ENCODE measurements at places on chromosomes 7 and 10. TPM values are rescaled to one million over a fixed set of nuclear protein-coding genes. Genes with fewer than 3 reads are reported as not detected.

DNA sequence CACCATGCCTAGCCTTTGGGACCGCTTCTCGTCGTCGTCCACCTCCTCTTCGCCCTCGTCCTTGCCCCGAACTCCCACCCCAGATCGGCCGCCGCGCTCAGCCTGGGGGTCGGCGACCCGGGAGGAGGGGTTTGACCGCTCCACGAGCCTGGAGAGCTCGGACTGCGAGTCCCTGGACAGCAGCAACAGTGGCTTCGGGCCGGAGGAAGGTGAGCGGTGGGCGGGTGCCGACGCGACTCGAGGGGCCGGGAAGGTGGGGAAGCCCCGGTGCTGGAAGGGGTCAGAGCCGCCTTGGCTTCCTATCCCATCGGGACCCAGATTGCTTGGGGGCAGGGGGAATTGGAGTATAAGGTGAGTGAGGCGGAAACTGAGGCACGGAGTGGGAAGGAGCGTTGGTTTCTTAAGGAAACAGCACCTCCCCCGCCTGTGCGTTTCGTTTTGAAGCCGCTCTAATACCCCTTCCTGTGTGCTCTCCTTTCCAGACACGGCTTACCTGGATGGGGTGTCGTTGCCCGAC lies 547 bp downstream of the DDIT4 start:
- peaks cover 32% of the 10 kb centered on the region for H3K4me1 ChIP-seq
- H3K4me3 ChIP-seq = peak overlapping the region; percentile 88
- H3K27ac ChIP-seq = peak overlapping the region; percentile 94
- no peak for DNase-seq
- H3K36me3 ChIP-seq = peaks cover 15% of the 10 kb centered on the region

- H3K27ac ChIP-seq = no peak overlapping the region
- H3K4me3 ChIP-seq = no peak overlapping the region
- peaks cover under 1% of the 10 kb centered on the region for H3K4me1 ChIP-seq
These were observed 39.5 kb downstream of the IL2RA start for GRCh38 chr10:6022660-6023059.

DNA sequence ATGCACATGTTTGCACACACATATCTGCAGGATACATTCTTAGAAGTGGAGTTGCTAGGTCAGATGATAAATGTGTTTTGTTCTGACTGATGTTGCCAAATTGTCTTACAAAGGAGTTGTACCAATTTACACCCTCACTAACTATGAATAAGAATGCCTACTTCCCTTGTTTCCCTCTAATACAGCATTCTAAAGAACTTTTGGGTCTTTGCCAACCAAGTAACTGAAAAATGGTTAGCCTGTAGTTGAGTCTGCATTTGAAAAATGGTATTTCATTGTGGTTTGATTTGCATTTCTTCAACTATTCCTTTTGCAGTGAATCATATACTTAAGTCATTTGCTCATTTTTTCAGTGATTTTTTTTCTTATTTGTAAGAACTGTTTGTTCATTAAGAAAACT lies 48.4 kb downstream of the TMEM26 start:
- no peaks in the 10 kb centered on the region for H3K27me3 ChIP-seq
- H3K36me3 ChIP-seq = no peaks in the 10 kb centered on the region
- no peak overlapping the region for H3K27ac ChIP-seq
- H3K4me1 ChIP-seq = no peaks in the 10 kb centered on the region

Gene ZNF488
- total RNA-seq = 0.44 TPM

Gene PPP1R17
- total RNA-seq = not detected

Gene MNX1
- total RNA-seq = not detected

Gene OGDHL
- total RNA-seq = 0.55 TPM

DNA sequence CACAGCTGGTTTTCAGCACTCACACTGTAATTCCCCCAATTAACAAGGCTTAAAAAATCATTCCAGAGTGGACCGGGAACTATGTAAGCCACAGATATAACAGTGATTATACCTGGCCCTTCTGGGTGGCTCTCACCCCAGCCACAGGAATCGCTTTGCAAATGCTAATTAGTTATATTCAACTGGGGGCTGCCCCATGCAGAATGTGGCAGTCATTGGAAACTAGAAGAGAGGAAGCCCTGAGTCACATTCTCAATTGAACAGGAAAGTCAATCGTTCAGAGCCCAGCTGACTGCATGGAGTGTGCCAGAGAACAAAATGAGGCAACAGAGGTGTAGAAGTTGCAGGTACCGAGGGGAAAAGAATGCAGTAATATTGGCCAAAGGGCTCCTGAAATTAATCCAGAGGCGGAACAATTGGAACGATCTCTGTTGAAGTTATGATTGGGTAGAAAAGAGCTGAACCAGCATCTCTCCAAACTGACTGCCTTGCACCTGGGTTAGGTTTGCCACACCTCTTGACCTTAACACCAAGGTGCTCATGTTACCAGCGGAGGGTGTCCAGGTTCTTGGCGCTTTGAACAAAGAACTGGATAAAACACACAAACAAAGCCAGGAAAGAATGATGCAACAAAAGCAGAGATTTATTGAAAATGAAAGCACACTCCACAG lies 909.7 kb upstream of the AUTS2 start:
- DNase-seq = no peak
- H3K4me1 ChIP-seq = no peaks in the 10 kb centered on the region
- H3K4me3 ChIP-seq = no peak overlapping the region
- H3K27ac ChIP-seq = no peak overlapping the region
- H3K27me3 ChIP-seq = no peaks in the 10 kb centered on the region
